Fibroblast of mammary gland (primary cell): ENCODE measurements at places on chromosomes 13 and 19.

DNA sequence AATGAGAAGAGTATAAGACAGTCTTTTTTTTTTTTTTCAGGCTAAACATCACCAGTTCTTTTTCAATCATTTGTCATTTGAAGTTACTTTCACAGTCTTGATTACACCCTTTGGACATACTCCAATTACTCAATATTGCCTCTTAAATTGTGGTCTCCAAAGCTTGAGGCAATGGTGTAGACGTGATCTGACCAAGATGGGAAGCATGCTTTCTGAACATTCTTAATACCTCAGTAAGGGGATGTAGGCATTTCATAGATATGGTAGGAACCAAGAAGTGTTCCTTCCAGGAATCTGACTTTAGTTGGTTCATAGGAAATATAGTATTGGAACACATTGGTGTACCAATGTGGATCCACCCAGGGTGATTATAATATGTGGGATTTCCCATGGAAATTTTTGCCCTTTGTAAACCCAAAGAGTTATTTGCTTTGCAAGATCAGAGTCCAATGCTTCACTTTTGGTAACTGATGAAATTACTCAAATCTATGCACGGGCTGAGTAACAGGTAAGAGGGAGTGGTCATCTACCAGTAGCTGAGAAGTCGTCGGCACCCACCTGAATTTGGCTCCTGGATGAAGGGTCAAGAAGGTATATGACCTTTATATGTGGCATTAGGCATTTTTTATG is 62.2 kb downstream of the ERCC5 start:
- DNase-seq, result peak; percentile 24

DNA sequence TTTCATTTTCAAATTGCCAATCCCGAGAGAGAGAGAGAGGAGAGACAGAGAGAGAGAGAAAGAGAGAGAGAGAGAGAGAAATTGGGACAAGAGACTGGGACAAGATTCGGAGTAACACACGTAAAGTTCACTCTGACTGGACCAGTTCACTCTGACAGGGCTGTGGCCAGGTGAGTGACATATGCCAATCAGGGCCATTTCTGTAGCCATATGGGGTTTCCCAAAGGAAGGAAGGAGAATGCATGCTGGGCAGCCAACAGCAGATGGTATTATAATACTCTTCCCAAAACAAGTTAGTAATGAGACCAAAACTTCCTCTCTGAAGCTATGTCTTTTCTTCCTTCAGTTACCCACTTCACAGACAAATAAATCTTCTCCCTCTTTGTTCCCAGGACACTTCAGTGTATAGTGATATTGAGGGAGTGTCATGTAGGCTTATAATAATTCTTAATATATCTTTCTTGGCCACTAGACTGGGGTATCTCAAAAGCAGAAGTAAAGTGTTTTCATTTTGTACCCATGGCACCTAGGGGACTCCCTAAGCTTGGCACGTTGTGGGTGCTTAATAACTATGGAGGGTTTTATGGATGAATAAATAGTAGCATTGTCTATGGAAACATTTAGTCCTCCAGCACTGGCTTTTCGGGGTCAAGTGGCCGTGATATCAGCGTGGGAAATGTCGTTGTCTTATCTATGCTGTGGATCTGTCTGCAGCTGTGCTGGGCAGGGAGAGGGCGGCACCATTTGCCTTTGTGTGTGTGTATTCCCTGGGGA is 51.6 kb downstream of the SERP2 start:
- no peak for DNase-seq

DNA sequence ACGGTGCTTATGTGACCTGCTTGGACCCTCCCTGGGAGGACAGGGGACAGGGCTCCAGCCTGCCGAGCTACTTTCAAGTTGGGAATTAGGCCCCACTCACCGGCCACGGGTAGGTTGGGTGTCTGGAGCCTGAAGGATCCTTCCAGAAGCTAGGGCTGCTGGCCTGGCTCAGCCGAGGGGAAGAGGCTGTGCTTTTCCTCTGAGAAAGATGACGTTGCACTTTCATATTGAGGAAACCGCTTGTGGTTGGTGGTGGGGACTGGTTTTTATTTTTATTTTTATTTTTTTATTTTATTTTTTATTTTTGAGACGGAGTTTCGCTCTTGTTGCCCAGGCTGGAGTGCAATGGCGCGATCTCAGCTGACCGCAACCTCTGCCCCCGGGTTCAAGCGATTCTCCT is at the start of gene TMEM150B:
Gene TMEM150B, minus strand, starts transcription at position 170 of the 400 bp plus-strand sequence. CDS start 4,305 bp downstream, outside the sequence.
- no peak for DNase-seq

GRCh38 chr13:110312339-110313031 is 5.4 kb downstream of the COL4A2 start:
- DNase-seq, result peak; percentile 73

DNA sequence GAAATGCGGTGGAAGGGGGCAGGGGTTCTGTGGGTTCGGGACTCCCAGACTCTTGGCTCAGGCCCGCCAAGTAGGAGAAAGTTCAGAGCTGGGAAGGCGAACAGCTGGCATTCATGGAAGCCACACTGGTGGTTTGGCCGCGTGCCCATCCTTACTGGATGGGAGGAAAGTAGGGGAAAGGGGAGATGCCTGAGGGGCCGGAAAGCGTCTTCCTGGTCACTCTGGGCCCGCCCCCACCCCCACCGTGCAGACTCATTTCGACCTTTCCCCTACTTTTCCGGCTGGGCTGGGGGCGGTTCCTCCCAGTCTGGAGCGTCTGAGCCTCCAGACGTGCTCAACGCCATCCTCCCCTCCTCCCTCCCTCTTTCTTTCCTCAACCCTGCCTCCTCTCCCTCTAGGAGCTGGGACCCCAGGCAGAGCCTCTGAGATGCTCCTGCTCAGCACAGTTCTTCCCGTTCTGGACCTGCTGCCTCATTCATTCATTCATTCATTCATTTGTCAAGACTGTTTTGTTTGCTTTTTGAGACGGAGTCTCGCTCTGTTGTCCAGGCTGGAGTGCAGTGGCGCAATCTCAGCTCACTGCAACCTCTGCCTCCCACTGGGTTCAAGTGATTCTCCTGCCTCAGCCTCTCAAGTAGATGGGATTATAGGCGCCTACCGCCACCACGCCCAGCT is 3.5 kb downstream of the ANGPTL4 start:
- DNase-seq, result peak; percentile 96

DNA sequence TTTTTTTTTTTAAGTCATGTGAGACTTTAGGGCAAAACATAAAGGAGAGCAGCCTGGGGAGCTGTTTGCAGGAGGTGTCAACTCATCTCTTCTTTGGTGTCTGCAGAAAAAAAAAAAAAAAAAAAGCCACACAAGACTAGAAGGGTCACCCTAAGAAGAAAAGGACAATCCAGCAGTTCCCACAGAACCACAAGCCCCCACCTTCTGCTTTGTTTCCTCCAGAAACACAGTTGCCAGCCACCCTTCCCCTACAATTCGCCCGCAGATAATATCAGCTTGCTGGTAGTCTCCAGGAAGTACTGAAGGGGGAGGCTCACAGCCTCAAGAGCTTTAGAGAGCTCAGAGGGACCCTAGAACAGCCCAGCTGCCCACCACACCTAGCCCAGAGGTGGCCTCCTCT is 22.3 kb upstream of the ZBTB7A start:
- no peak for DNase-seq

DNA sequence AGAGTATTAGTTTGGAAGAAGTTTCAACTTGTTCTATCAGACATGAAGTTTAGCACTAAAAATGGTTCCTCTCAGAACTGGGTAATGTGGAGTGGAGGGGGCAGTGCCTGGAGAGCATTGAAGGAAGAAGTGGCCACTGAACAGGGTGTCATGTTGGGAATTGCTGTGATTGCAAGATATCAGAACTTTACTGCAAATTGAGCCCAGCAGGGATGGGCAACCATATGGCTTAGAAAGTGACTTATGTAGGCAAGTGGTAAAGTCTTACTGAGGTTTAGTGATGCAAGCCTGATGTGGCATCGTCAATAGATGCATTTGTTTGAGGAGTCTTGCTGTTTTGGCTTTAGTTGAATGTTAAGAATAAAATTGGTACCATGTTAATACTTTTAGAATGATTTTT is 31.7 kb downstream of the WASF3 start:
- no peak for DNase-seq

DNA sequence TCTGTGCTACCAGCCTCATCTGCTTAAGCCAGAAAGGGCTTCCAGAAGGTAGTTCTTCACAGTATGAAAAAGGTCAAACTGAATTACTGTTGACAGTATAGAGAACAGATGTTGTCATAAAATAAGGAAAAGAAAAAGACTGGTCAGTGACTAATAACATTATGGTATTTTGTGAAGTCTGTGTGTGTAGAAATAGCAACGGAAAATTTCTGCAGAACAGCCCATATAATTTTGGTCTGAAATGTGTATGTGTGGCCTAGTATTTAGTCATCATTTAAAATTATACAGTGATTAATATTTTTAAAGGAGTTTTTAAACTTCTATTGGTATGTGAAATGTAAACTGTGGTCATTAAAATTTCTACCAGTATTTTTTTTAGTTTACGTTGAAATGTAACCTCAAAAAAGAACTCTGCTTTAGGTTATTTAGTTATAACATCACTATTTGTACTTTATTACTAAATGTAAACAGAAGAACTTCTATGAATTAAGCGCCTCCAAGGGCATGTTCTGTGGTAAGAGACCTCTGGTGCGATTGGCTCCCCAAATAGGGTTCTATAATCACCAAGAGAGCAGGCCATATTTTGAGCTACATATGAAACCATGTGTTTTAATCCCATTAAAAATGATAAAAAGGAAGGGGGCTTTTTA is 3.3 kb upstream of the GPR183 start:
- peak; percentile 93 for DNase-seq

GRCh38 chr19:46528601-46529590 is 33.2 kb upstream of the PNMA8B start:
- no peak for DNase-seq

- peak; percentile 14 for DNase-seq
Measured at GRCh38 chr19:41588497-41589209, 12.7 kb downstream of the CEACAM21 start.

- peak; percentile 56 for DNase-seq
Measured at GRCh38 chr13:49435992-49436391, 7.9 kb downstream of the CAB39L start.

DNA sequence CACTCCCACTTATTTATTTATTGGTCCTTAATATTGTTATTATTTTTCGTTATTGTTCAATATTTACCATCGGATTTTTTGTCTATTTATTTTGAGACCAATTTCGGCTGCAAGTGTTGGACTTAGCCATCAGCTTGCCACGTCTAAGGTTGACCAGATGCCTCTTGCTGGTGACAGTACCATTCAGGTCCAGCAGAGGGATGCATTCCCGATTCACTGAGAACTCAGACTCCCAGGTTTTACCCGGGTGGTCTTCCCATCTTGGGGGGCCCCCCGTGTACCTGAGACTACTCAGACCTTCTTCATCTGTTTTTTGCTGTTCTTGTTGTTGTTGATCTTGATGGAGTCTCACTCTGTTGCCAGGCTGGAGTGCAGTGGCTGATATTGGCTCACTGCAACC is 1435.2 kb downstream of the UQCRFS1 start:
- DNase-seq, result no peak

- DNase-seq, result no peak
Measured at GRCh38 chr13:41670873-41671443, 213.6 kb downstream of the RGCC start.

GRCh38 chr13:44363631-44364344 is 9.8 kb upstream of the SERP2 start:
- DNase-seq, result no peak

- DNase-seq, result no peak
Measured at GRCh38 chr13:25691654-25692053, 319.9 kb downstream of the ATP8A2 start.

GRCh38 chr13:90867336-90867683 is 480.2 kb upstream of the MIR17HG start:
- DNase-seq, result peak; percentile 70

- peak; percentile 5 for DNase-seq
Measured at GRCh38 chr19:37654118-37654517, 1.1 kb downstream of the ZFP30 start.

DNA sequence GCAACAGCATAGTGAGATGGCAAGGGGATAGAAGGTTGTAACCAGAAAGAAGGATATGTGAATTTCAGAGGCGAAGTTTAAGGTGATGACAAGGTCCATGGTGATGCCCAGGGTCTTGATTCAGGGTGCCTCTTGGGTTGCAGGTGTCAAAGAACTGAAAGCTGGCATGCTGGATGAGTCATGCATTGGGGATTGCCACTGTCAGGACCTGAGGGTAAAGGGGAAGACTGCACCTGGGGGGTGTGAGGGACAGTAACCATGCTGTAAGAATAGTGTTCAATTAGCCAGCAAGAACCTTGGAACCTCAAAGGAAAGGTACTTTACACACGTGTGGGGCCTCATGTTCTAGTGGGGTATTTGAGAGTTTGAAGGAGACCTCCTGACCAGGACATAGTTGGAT is 279.6 kb downstream of the SLC7A1 start:
- DNase-seq, result no peak

DNA sequence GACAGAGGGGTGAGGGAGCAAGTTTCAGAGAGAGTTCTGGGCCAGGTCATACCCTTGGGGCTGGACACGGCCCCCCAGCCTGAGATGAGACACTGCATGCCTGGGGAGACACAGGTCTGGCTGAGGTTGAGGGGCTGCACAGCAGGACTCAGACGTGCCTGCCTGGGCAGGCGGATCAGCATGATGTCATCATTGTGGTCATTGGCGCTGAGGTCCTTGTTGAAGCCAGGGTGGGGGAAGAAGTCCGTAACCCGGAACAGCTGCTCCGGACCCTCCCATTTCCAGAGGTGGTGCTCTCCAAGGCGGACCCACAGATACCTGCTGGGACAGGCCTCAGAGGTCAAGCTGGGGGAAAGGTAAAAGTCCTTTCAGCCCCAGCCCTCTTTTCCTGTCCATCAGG is 5.0 kb upstream of the KLK8 start:
- no peak for DNase-seq

GRCh38 chr13:34025746-34026145 is 207.8 kb downstream of the RFC3 start:
- DNase-seq, result peak; percentile 69
